ENCODE measurements at places on chromosomes 7 and 10.
A peak's percentile ranks its signal among the peaks of the same experiment; 100 is the strongest.

DNA sequence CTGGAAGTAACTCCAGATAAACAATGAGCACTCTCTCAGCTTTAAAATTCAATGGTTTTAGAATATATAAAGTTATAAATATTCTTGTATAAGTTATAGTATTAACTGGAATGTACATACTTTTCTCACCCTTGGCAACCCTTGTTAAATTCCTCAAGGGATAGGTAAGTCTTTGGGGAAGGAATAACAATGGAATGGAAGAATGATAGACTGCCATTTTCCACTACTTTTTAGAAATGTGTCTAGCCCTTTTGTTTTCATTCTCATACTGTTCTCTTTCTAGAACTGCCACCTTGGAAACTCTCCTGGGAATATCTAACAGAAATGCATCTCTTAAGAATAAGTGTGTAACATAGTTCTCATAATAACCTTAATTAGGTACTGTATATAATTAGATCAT lies 8.3 kb downstream of the KIF5B start:
- no peak for DNase-seq

DNA sequence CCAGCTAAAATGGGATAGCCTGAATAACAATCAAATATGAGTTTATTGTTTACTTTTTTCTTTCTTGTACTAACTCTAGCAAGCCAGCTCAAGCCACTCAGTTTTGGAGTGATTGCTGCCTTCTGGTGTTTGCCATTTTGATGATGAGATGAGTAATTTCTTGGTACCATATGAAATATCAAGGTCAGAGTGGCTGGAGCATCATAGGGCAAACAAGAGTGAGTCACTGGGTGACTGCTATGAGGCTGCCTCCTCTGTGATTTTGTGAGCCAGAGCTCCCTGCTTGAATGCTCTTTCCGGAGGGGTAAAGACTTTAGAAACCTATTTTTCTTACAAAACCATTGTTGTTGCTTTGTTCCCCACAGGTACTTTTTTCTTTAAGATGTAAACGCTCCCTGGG lies 295.6 kb downstream of the PRKG1 start:
- DNase-seq: no peak

GRCh38 chr10:105094048-105094447 lies 453.0 kb downstream of the SORCS3 start:
- DNase-seq: no peak

- DNase-seq: no peak
Observed at GRCh38 chr10:83538047-83538446, 601.3 kb upstream of the GHITM start.

DNA sequence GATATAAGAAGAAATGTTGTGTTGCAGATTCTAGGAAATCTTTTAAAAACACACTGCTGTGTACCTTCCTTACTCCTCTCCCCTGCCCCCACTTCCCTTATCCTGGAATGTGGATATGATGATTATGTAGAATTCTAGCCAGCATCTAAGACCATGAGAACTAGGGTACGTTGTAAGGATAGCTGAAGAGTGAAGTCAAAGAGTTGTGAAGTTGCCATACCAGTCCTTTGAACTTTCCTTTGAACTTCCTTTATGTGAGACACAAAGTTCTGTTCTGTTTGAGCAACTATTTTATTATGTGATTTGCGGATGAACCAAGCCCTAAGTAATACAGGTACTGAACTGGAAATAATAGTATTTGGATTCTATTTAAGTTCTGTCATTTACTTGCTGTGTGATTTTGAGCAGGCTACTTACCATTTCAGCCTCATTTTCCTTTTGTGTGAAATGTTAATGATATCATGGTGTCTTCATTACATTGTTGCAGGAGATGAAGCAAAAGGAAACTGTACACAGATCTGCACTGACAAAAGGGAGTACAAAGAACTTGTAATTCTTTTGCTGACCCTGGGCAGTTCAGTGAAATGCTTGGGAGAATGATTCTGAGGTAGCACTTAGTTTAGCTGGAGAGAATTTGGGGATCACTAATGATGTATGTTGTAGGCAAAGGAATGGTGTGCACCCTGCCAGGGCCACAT lies 31.4 kb downstream of the RPA3 start:
- DNase-seq: no peak

- no peak for DNase-seq
Observed at GRCh38 chr7:45086331-45087065, 2.3 kb downstream of the NACAD start.

DNA sequence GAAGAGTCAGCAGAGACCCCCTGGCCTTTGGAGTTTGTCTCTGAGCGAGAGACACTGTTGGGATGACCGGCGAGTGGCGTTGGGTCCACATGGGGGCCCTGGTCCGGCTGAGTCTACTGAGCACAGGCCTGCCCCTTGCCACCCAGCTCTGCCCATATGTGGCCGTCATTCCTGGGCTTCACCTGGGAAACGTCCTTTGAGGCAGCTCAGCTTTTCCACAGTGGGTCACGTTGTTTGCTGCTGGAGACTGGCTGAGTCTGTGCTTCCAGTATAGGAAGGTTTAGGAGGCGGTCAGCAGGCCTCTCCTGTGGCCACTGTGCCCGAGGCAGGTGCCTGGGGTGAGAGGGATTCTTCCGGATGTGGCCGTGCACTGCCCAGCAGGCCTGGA lies 17.1 kb downstream of the ADAM8 start:
- no peak for DNase-seq

DNA sequence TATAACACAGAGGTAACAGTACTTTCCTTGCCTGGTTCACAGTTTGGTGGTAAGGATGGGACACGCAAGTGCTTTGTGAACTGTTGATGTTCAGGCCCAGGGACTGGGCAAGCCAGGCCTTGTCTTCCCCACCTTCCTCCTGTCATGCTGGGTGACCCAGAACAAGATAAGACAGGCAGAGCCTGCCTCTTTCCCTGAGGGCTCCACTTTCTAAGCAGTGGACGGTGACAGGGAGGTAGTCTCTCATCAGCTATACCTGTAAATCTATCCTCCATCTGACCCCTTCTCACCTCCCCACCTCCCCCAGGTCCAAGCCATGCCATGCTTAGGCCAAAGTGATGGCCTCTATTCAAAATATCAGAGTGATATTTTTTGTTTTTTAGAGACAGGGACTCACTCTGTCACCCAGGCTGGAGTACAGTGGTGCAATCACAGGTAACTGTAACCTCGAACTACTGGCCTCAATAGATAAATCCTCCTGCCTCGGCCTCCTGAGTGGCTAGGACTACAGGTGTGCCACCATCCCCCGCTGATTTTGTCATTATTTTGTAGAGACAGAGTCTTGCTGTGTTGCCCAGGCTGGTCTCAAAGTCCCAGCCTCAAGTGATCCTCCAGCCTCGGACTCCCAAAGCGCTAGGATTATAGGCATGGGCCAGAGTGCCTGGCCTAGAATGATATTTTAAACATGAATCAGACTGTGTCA lies 42.8 kb downstream of the PDLIM1 start:
- DNase-seq: no peak

- DNase-seq: no peak
Observed at GRCh38 chr10:116287906-116288501, 15.0 kb upstream of the GFRA1 start.

DNA sequence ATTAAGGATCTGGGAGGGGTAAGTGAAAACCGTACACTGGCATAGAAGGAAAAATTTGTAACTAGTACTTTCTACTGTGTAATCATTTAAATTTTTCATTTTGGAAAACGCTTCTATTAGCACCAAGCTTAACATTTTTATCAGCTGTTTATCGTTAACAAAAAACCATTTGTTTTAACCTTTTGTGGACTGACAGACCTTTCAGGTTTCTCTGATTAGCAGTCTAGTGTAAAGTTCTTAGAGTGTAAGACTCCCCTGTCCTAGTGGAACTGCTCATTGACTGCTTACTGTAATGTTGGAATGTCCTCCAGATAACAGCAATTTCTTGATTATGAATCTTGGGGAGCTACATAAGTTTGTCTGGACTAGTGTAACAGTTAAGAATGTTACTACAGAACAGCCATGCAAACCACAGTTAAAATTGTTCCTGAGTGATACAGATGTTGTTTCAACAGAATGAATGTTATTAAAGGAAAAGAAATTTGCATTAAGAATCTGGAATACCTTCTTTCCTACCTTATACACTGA lies 2.0 kb downstream of the DBF4 start:
- DNase-seq: no peak

- no peak for DNase-seq
Observed at GRCh38 chr10:43044448-43044921, 32.4 kb upstream of the RET start.

DNA sequence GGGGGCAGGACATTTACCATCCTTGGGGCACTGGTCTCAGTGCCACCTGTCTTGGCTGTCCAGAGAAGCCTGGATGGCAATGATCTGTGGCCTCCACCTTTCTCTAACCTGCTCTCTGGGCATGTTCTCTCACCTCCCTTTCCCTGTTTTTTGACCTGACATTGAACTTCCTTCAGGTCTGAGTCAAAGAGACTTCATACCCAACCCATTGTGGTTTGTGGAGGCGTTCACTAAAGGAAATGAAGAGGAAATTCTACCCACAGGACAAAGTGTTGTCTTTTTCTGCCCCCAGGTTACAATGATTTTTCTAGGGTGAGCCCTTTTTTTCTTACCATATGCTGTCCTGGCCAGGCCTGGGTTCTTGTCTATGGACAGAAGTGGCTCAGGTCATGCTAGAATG lies 76.6 kb downstream of the CYP26A1 start:
- no peak for DNase-seq

GRCh38 chr7:106947244-106947728 lies 82.2 kb downstream of the PIK3CG start:
- peak; percentile 24 for DNase-seq

GRCh38 chr7:80609751-80610150 lies 28.7 kb upstream of the CD36 start:
- no peak for DNase-seq

- DNase-seq: no peak
Observed at GRCh38 chr10:20740120-20740519, 157.0 kb downstream of the NEBL start.

GRCh38 chr10:94402843-94403379 lies 570 bp downstream of the TBC1D12 start:
- DNase-seq: no peak

GRCh38 chr10:95741807-95742467 lies 14.0 kb upstream of the ENTPD1 start:
- DNase-seq: no peak

DNA sequence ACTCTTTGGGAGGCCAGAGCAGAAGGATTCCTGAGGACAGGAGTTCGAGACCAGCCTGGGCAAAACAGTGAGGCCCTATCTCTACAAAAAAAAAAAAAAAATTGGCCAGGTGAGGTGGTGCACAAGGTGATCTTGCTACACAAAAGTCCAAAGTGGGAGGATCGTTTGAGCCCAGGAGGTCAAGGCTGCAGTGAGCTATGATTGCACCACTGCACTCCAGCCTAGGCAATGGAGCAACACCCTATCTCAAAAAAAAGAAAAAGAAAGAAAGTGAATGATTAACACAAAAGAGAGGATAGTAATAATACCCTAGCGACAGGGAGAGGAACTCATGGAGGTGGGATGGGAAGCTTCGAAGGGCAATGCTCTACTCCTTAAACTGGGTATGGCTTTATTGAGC lies 30.4 kb downstream of the TMEM176B start:
- DNase-seq: no peak

- no peak for DNase-seq
Observed at GRCh38 chr7:155003092-155003375, at the start of gene PAXIP1. Gene PAXIP1, minus strand, starts transcription at chr7:155003124. Its CDS starts 195 bp downstream, at chr7:155002929.

- no peak for DNase-seq
Observed at GRCh38 chr7:37550872-37551271, 102.2 kb upstream of the ELMO1 start.

DNA sequence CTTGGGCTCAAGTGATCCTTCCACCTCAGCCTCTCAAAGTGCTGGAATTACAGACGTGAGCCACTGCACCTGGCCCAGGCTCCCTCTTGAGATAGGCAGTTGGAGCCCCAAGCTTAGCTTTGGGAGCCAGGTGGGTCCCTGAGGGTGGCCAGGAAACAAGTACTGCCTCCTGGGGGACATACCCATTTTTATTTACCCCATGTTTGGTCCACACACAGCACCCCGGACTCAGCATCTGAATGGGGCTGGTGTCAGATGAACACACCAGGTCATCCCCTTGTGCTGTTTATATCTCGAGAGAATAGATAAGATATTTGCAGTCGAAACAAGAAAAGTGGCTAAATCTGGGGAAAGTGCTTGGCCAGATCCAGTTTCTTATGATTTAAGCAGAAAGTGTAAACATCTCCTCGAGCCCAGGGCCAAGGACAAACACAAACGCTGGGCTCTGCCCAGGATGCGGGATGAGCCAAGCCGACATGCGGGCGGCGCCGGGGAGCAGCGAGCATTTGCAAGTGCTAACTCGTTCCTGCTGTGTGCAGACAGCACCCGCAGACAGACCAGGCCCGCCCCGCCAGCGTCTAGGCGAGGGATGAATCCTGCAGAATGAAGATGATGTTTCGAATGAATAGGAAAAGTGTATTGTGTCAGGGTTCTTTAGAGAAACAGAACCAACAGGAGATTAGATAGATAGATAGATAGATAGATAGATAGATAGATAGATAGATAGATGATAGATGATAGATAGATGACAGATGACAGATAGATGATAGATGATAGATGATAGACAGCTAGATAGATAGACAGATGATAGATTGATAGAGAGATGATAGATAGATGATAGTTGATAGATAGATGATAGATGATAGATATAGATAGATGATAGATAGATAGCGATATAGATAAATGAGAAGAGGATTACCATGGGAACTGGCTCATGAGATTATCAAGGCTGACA lies 44.4 kb upstream of the OCM2 start:
- DNase-seq: no peak

DNA sequence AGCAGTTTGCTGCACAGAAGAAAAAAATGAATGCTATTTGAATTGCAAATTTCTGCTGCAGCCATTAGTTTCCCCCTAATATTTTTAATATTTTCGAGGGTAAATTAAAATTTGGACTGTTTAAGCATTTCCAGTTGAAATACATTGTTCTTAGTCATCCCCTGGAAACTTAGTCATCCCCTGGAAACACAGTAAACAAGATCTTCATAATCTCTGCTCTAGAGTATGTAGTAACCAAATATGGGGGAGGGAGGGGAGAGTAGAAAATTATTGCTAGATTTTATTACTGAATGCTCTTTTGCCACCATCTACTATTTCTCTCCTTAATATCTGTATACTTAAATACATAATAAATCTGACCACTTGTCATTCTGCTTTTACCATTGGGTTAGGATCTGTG lies 1053.3 kb downstream of the SORCS1 start:
- DNase-seq: no peak

DNA sequence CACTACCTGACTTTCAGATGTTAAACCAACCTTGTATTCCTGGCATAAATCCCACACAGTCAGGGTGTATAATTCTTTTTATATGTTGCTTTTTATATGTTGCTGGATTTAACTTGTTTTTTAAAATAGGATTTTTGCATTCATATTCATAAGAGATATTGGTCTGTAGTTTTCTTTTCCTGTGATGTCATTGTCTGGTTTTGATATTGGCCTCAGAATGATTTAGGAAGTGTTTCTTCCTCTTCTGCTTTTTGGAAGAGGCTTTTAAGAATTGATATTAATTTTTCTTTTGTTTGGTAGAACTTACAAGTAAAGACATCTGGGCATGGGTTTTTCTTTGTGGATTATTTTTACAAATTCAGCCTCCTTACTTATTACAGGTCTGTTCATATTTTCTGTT lies 93.1 kb downstream of the CARD11 start:
- no peak for DNase-seq
